ENCODE measurements at places on chromosomes 13 and 19. TPM values are rescaled to one million over a fixed set of nuclear protein-coding genes. Genes with fewer than 3 reads are reported as not detected.
A peak's percentile ranks its signal among the peaks of the same experiment; 100 is the strongest.

- H3K27me3 ChIP-seq: no peaks in the 10 kb centered on the region
- H3K36me3 ChIP-seq: no peaks in the 10 kb centered on the region
- H3K4me3 ChIP-seq: no peak overlapping the region
- H3K4me1 ChIP-seq: no peaks in the 10 kb centered on the region
- peak; percentile 70 for DNase-seq
These were observed 18.0 kb downstream of the SLC5A5 start for GRCh38 chr19:17889609-17890214.

CEACAM1 gene
- total RNA-seq: 9.9 TPM

CAMSAP3 gene
- 60.5 TPM for total RNA-seq

LSR gene
- total RNA-seq: 172 TPM

All from Caco-2 (cell line).